ENCODE measurements at places on chromosomes 16 and 17. TPM values are rescaled to one million over a fixed set of nuclear protein-coding genes. Genes with fewer than 3 reads are reported as not detected.

SHISA6 gene
- 0.39 TPM for total RNA-seq

GRCh38 chr17:79131274-79131635 is 56.6 kb downstream of the ENGASE start:
- DNase-seq: no peak

- no peak for DNase-seq
These were observed 34.9 kb downstream of the GTF3C1 start for GRCh38 chr16:27514806-27515205.

GRCh38 chr17:3911271-3912053 is 4.8 kb downstream of the P2RX1 start:
- DNase-seq: no peak

DNA sequence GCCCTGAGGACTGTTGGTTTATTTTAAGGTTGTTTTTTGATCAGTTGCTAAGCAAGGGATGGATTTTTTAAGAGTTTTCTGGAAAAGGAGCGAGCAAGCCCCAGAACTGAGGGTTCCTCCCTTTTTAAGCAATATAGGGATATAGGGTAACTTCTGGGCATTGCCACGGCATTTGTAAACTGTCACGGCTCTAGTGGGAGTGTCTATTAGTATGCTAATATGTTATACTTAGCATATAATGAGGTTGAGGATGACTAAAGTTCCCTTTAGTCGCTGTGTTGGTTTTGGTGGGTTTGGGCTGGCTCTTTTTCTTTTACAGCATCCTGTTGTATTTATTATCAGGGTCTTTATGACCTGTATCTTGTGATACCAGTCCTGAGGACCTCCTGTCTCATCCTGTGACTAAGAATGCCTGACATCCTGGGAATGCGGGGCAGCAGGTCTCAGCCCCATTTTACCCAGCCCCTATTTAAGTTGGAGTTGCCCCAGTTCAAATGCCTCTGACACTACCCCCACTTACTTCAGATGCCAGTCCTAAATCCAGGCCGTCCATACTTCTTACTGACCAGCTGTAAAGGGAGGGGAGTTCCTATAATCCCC is 59.4 kb downstream of the MFSD11 start:
- no peak for DNase-seq

DNA sequence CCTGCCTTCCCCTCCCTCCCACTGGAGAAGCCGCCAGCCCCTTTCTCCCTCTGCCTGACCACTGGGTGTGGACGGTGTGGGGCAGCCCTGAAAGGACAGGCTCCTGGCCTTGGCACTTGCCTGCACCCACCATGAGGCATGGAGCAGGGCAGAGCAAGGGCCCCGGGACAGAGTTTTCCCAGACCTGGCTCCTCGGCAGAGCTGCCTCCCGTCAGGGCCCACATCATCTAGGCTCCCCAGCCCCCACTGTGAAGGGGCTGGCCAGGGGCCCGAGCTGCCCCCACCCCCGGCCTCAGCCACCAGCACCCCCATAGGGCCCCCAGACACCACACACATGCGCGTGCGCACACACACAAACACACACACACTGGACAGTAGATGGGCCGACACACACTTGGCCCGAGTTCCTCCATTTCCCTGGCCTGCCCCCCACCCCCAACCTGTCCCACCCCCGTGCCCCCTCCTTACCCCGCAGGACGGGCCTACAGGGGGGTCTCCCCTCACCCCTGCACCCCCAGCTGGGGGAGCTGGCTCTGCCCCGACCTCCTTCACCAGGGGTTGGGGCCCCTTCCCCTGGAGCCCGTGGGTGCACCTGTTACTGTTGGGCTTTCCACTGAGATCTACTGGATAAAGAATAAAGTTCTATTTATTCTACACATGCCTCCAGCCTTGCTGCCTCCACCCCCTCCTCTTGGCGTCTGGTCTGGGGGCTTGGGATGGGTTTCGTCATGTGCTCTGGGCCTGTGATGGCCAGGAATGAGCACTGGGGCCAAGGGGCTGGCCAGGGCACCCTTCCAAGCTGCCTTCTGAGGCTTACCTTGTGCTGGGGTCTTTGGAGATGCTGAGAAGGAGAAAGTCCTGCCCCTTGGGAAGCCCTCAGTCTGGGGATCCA is 7.3 kb downstream of the GJD3 start:
- peak; percentile 44 for DNase-seq

CCL18 gene
- 1.6 TPM for total RNA-seq

DNA sequence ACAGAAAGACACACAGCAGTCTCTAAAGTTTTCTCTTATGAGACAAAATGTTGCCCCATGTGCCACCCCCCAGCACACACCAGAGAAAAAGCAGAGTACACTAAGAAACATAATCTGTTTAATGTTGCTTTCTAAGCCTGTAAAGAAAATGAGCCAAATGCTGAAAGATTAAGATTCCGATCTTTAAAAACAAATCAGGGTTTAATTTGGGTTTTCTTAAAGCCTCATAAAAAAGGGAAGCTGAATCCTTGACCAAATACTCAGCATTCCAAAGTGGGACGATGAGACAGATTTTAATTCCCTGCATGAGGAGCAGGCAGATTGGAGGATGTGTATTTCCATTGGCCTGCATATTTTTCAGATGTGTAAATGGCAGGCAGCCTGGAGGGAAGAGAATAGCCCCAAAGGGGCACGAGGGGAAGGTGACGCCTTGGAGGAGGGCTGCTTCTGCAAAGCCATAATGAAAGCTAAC is 118.4 kb downstream of the COPRS start:
- DNase-seq: no peak

SPN gene
- 2.6 TPM for total RNA-seq

DNA sequence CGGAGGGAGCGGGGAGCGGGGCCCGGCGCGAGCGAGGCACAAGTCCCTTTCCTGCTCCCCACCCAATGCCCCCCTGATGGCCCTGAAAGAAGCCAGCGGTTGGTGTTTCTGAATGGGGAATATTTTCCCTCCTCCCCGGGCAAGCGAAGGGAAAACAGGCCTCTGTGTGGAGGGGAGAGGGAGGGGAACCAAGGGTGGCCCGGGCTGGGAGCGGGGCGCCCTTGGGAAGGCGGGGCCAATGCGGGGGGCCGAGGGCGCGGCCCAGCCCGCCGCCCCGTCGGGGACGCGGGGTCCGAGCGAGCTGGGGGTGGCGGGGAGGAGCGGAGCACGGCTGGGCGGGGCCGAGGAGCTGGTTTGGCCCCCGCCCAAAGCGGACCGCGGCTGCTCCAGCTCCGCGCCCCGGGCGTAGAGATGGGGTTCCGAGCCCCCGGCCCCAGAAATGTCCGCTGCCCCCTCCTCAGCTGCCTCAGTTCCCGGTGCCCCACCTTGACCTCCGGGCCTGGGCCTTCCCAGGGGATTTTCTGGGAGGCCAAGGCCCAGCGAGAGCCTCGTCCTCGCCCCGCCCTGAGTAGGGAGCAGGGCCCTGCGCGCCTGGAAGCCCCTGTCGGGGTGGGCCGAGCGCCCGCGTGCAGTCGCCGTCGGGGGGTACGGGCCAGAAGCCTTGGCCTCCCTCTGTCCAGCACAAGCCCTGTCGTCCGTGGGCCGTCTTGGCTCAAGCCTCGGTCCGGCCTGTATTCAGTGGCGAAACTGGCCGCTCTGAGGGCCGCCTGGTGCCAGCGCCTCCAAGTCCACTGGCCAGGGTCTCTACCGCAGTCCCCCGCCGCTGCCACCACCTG is 3.9 kb upstream of the HEXIM1 start:
- peak; percentile 74 for DNase-seq

CIBAR2 gene
- 0.17 TPM for total RNA-seq

KRTAP9-2 gene
- not detected for total RNA-seq

GRCh38 chr17:79565606-79566250 is 45.1 kb downstream of the RBFOX3 start:
- DNase-seq: no peak

GRCh38 chr16:57306676-57307341 is 22.3 kb upstream of the PLLP start:
- no peak for DNase-seq

GRCh38 chr16:70399951-70400350 is 38.9 kb downstream of the ST3GAL2 start:
- no peak for DNase-seq

KRT36 gene
- total RNA-seq: not detected

Data from adrenal gland (tissue), 19 donors.